Activated gamma-delta T cell treated with Interleukin-2 at 50 U/mL for 16 hours (primary cell): ENCODE measurements at places on chromosomes 5 and 9.

DNA sequence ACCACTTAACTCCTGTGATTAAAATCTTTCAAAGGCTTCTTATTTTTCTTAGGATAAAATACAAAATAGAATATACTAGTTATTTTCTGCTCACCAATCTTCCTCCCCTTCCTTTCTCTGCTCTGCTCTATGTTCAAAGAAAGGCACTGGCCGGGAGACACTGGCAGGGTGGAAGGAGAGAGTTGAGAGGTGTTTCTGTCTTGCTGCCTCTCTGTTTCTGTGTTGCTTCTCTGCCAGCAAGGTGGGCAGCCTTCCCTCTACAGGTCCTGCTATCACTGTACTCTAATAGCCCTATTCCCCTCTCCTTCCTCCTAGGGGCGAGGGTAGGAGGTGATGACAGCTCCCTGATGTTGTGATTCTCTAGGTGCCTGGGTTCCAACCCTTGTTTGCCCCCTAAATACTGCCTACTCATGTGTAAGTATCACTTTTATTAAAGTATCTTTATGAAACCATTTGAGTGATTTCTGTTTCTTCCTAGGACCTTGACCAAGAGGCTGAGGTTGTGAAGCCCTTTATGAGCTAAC lies 515.1 kb downstream of the TLE4 start:
- DNase-seq = no peak

DNA sequence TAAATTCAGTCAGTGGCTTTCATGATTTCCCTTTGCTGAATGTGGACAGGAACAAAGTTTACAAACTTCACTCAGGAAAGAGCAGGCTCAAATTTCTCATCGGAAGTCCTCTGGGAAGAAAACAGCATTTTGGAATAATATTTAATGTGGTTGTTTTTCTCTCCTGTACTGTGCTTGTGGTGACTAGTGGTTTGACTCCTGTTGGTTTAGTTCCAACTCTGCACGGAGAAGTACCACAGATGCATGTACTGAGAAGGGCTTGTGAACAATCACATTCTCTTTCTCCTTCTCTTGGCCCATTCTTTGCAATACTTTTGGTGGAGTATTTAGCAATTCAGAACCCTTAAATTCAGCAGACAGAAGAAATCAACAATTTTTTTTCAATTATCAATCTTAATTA lies 13.3 kb downstream of the MPDZ start:
- DNase-seq = no peak

- no peak for DNase-seq
Observed at GRCh38 chr5:150434464-150434863, 15.1 kb downstream of the RPS14 start.

- DNase-seq = no peak
Observed at GRCh38 chr5:141512911-141513626, 24.2 kb downstream of the PCDHGC5 start.

- DNase-seq = no peak
Observed at GRCh38 chr5:137407090-137407489, 92.0 kb downstream of the SPOCK1 start.

GRCh38 chr9:99787556-99787955 lies 34.1 kb upstream of the NR4A3 start:
- no peak for DNase-seq

DNA sequence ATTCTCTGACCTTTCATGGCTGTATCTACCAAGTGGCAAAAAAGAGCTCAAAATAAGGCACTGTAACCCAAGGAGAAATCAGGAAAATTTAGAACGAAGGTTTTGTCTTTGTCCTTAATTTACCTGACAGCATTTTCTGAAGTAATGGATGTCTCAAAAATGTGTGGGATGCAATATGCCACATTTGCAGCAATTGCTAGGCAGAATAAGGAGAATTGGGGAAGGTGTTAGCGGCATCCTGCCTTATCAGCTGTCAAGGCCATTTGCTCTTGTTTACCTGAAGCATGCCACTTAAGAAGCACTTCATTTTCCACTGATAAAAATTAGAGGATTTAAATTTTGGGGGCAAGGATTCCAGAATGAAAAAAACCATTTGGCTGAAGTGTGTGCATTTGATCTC lies 39.0 kb downstream of the PDE8B start:
- no peak for DNase-seq

GRCh38 chr5:10913841-10914240 lies 152.8 kb upstream of the DAP start:
- no peak for DNase-seq

GRCh38 chr5:122200450-122200849 lies 71.1 kb downstream of the ZNF474 start:
- DNase-seq = no peak

- DNase-seq = no peak
Observed at GRCh38 chr9:89596937-89597555, 7.8 kb upstream of the GADD45G start.

DNA sequence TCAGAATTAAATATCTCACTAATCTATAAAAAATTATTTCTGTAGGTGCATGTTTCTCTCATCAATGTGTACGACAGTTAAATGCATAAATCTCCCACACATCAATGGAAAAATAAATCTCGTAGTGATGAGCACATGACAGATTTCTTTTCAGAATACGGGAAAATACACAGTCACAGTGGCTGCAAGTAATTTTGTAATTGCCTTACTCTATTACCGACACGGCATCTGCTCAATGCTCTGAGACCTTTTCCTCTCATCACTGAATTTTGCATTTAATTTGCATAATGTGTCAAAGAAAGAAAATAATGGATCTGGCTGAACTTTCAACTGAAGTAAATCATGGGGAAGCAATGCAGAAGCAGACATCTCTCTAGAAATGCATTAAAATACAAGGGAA lies 37.2 kb downstream of the PDE4D start:
- DNase-seq = no peak

GRCh38 chr5:6904860-6905259 lies 191.6 kb downstream of the TENT4A start:
- DNase-seq = no peak

- no peak for DNase-seq
Observed at GRCh38 chr9:13069498-13069897, 210.0 kb downstream of the MPDZ start.

GRCh38 chr5:139689631-139690063 lies 41.5 kb downstream of the CXXC5 start:
- no peak for DNase-seq

DNA sequence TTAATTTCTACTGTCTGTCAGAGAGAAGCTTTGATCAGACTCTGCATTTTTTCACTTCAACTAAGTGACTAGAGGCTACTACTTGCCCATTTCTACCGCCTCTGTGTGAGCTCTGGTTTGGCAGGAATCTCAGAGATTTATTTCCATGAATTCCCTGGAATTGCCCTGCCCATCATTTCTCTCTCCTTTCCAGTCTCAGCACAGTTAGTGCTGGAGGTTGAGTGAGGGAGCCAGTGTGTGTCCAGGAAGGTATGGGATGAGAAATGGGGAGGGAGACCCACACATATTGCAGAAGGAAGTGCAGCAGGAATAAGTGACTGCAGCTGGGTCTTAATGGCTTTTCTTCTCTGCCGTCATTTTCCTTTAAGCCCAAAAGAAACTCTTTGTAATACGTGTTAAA lies 443.1 kb upstream of the ZNF462 start:
- no peak for DNase-seq

DNA sequence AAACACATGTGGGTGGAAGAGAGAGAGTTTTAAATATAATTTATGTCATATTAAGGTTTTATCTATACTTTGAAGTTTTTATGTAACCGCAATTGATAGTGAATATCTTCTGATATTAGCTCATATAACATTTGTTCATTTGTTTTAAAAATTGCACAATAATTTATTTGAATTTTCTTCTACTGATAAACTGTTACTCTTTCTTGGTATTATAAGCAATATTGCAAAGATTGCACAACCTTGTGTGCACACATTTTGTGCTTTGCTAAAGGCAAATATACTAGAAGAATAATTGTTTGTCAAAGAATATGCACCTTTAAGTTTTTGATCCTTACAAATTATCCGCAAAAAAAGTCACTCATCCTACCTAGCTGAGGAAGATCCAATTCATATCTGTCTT lies 275.7 kb downstream of the TLR4 start:
- no peak for DNase-seq

GRCh38 chr9:31597977-31598376 lies 786.5 kb upstream of the ACO1 start:
- DNase-seq = no peak

DNA sequence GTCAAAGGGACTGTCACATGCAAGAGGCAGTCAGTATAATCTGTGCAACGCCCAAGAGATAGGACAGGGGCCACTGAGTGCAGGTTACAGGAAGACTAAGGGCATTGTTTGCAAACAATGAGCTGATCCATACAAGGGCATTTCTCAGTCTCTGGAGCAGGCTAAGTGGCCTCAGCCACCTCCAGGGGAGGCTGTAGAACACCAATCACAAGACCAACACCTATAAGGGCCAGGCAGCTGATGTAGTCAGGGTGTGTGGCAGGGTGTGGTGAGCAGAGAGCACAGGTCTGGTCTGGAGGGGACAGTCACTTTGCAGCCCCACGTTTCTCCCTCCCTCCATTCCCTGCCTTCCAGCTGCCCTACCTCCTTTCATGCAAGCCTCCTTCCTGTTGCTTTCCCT lies 83.2 kb upstream of the ADRA1B start:
- no peak for DNase-seq

DNA sequence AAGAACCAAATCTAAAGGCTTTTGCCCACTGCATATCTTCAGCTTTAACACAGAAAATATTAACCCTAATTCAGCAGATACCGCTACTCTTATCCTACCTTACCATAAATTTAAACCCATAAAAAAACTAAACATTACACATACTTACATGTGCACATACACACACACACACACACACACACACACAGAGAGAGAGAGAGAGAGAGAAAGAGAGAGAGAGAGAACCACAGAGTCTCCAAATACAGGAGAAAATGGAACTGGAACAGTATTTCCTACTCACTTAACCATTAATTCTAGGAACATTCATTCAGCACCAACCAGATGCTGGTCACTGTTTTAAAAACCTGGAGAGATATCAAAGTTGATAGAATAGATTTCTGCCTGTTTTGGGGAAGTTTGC lies 53.7 kb downstream of the EFNA5 start:
- no peak for DNase-seq

- no peak for DNase-seq
Observed at GRCh38 chr5:91742550-91742949, 359.4 kb upstream of the ARRDC3 start.

- DNase-seq = no peak
Observed at GRCh38 chr9:122220673-122221182, 8.0 kb downstream of the LHX6 start.

DNA sequence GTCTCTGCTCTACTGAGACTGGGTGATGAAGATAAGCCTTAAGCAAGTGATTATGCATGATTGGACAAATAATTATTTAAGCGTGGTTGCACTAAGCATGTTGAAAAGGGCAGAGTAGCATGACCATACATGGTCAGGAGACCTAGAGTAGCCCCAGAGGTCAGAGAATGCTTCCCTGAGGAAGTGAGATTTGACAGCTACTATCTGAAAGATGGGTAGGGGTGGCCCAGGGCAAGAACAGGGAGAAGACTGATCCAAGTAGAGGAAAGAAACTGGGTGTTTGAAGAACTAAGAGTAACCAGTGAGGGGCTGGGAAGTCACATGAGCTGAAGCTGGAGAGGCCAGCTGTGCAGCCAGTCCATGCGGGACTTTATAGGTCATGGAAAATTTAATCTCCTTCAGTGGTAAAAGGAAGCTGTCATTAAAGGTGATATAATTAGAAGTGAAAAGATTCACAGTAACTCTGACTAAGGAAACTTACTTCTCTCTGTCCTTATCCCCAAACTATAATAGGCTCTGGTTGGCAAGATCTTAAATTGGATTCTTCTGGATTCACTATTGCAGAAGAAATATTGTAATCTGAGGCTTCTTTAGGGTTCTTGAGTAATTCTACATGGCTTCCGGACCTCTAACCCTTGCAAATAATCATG lies 35.2 kb downstream of the YIPF5 start:
- no peak for DNase-seq

- no peak for DNase-seq
Observed at GRCh38 chr9:100739666-100740065, 161.8 kb downstream of the CAVIN4 start.

DNA sequence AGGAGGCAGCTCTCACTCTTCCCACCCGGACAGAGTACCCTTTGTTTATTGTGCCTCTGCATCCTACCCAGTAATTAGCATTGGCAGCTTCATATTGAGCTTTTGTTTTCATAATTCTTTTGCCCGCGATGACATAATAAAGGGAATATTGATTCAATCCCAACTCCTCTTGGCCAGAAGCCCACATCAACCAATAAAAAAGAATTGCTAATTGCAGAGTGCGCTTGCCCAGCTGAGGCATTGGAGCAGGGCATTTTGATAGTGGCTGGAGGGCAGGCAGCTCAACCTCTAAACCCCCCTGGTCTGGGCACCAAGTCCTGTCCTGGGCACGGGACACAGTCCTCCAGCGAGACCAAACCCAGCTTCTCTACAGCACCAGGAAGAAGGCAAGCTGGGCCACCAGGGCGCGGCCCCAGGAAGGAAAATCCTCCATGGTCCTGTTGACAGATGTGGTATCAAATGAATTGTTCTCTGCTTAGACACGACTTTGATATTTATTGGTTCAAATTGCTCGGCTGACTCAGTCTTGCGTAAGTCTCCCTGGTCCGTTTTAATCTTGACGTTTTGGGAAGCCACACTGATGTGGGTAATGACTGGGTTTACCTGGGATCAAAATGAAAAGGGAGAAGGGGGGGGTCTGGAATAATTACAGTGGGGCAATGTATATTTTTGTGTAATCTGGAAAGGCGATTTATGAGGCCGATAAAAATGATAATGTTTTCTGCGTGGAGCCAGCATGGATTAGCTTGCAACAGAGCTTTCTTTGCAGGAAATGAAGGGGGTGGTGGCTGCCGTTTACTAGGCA lies 220.7 kb upstream of the MSX2 start:
- no peak for DNase-seq

- DNase-seq = no peak
Observed at GRCh38 chr5:179201986-179202385, 141.8 kb downstream of the ZNF354C start.
